Airway epithelial cell (primary cell): ENCODE measurements at places on chromosomes 12 and 14. TPM values are rescaled to one million over a fixed set of nuclear protein-coding genes. Genes with fewer than 3 reads are reported as not detected.

Gene AKAP6
- 0.92 and 1.7 TPM in 2 replicates for total RNA-seq

Gene NR1H4
- not detected in 2 replicates for total RNA-seq

Gene MIS18BP1
- 16.9 and 32.0 TPM in 2 replicates for total RNA-seq

Gene MDGA2
- not detected in 2 replicates for total RNA-seq

Gene CFL2
- 13.3 and 14.8 TPM in 2 replicates for total RNA-seq

Gene CELA1
- total RNA-seq, result not detected in 2 replicates

Gene P3H3
- total RNA-seq, result 19.7 and 23.4 TPM in 2 replicates

Gene RCOR1
- 23.7 and 29.8 TPM in 2 replicates for total RNA-seq

Gene FOXA1
- total RNA-seq, result 22.7 and 35.8 TPM in 2 replicates

Gene POTEM
- not detected in 2 replicates for total RNA-seq

Gene OR6C2
- not detected in 2 replicates for total RNA-seq

Gene RILPL1
- 8.7 and 14.0 TPM in 2 replicates for total RNA-seq

Gene C12orf60
- 1.2 and 2.3 TPM in 2 replicates for total RNA-seq

Gene IL25
- total RNA-seq, result not detected in 2 replicates

Gene GZMB
- total RNA-seq, result not detected in 2 replicates

Gene TEX52
- total RNA-seq, result not detected in 2 replicates

Gene AQP6
- 0.14 TPM in 1 of 2 replicates, not detected in the other for total RNA-seq

Gene KIF5A
- 0.14 and 0.21 TPM in 2 replicates for total RNA-seq

Gene DDHD1
- 4.0 and 6.0 TPM in 2 replicates for total RNA-seq

Gene TTC6
- 0.05 and 0.78 TPM in 2 replicates for total RNA-seq

Gene NRXN3
- total RNA-seq, result 0.63 and 0.98 TPM in 2 replicates

Gene DGLUCY
- total RNA-seq, result 11.5 and 15.9 TPM in 2 replicates

Gene SLC39A5
- not detected in 2 replicates for total RNA-seq

Gene TUNAR
- not detected in 2 replicates for total RNA-seq

Gene WBP11
- 17.1 and 24.7 TPM in 2 replicates for total RNA-seq

Gene AICDA
- not detected in 2 replicates for total RNA-seq

Gene STYK1
- 1.2 and 4.1 TPM in 2 replicates for total RNA-seq

Gene CAPS2
- total RNA-seq, result 1.7 and 3.2 TPM in 2 replicates

Gene PTCSC3
- not detected in 2 replicates for total RNA-seq

Gene EPYC
- not detected in 2 replicates for total RNA-seq

Gene OR4E2
- total RNA-seq, result not detected in 2 replicates

Gene KRT77
- total RNA-seq, result 0.09 and 0.21 TPM in 2 replicates

Gene OTOGL
- not detected in 2 replicates for total RNA-seq

Gene NKX2-1
- 9.1 and 10.6 TPM in 2 replicates for total RNA-seq

Gene FAM234B
- 2.1 and 6.1 TPM in 2 replicates for total RNA-seq

Gene CCDC198
- total RNA-seq, result not detected in 2 replicates

Gene TAS2R42
- not detected in 2 replicates for total RNA-seq

Gene ADAM20
- not detected in 2 replicates for total RNA-seq

Gene PRPH
- total RNA-seq, result not detected in 2 replicates

Gene FSCB
- total RNA-seq, result not detected in 2 replicates

Gene MIP
- total RNA-seq, result not detected in 2 replicates
